Stomach (tissue), 19 donors: ENCODE measurements at places on chromosomes 2 and 18. TPM values are rescaled to one million over a fixed set of nuclear protein-coding genes. Genes with fewer than 3 reads are reported as not detected.
A peak's percentile ranks its signal among the peaks of the same experiment; 100 is the strongest.

- DNase-seq, result no peak
Observed at GRCh38 chr2:58291726-58292438, 50.8 kb upstream of the FANCL start.

DNA sequence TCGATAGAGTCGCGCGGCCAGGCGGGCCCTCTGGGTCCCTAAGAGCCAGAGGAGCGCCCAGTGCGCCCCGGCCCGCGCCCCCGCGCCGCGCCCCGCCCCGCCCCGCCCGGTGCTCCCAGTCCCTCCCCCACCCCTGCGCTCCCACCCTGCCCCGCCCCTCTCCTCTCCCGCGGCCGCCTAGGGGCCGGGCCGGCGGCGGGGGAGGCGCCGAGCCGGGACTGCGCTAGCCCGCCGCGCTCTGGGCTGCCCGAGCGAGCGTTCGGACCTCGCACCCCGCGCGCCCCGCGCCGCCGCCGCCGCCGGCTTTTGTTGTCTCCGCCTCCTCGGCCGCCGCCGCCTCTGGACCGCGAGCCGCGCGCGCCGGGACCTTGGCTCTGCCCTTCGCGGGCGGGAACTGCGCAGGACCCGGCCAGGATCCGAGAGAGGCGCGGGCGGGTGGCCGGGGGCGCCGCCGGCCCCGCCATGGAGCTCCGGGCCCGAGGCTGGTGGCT is at the start of gene GPC1:
Gene GPC1 (plus strand): TSS at position 207 of the 491 bp plus-strand sequence. CDS start 256 bp downstream, at position 463.
- DNase-seq, result peak; percentile 93

DNA sequence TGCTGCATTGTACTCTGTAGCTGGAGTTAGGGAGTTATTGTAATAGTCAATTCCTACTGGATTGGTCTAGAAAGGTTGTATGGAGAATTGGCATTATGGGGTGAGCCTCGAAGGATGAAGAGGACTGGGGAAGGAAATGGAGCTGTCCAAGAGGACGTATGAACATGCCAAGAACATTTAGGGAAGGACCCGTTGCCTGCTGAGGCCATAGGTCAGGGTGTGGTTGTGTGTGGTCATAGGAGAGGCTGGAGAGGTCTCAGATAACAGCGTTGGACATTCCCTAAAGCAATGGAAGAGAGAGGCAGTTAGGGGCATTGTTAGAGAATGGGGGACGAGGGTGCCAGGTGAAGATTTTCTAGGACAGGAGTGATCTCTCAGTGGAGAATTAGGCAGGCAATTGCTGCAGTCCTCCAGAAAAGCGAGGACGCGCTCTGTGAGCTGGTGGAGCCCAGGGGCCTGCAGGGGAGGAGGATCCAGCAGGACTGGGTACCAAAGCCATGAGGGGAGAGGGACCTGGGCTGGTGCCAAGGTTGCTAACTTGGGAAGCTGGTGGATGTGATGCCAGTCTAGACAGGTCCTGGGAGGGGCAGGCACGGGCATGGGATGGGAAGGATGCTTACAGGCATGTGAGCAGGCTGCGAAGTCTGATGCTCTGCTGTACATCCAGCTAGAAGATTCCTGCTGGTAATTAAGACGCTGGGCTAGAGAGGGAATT is 9.4 kb upstream of the PSD4 start:
- DNase-seq, result peak; percentile 13

- no peak for DNase-seq
Observed at GRCh38 chr2:108641756-108642155, 77.5 kb upstream of the RANBP2 start.

The CRYBA2 gene
- not detected for total RNA-seq

The AKAIN1 gene
- not detected for total RNA-seq
